Ureter (tissue), 1 donor: ENCODE measurements at places on chromosomes 11 and 22. TPM values are rescaled to one million over a fixed set of nuclear protein-coding genes. Genes with fewer than 3 reads are reported as not detected.

The C11orf16 gene
- total RNA-seq: not detected

The MS4A6A gene
- total RNA-seq: 51.1 TPM

The BIRC3 gene
- 15.5 TPM for total RNA-seq

The BDNF gene
- 6.0 TPM for total RNA-seq

DNA sequence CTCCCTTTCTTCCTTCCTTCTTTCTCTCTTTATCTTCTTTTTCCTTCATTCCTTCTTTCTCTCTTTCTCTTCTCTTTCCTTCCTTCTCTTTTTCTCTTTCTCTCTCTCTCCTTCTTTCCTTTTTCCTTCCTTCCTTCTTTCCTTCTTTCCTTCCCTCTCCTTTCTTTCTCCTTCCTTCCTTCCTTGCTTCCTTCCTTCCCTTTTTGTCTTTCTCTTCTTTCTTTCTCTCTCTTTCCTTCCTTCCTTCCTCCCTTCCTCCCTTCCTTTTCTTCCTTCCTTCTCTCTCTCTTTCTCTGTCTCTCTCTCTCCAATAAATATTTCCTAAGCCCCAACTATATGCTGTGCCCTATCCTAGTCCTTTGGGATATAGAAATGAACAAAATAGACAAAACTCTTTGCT, 60.5 kb downstream of the CACNG2 start:
- no peak for DNase-seq

GRCh38 chr11:93653080-93653479, 8.4 kb upstream of the CEP295 start:
- no peak for DNase-seq

- no peak for DNase-seq
These were observed 129.1 kb upstream of the ARHGAP42 start for GRCh38 chr11:100557830-100558611.

DNA sequence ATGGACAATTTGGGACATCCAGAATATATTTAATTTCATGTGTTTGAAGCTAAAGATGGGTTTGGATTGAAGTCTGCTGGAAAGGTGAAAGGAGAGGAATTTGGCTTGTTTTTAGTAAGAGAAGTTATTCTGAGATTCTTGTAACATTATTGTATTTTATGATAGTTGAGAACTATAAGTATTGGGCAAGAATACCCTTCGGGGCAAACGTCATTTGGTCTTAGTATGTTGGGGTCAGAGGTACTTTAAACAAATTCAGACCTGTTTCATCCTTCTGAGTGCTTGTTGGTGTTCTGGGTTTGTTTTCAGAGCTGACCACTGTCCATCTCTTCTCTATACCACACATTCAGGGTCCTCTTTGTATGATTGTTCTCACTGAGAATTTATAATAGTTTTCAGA, 19.5 kb downstream of the PANX1 start:
- DNase-seq: no peak
